Calu3 (cell line): ENCODE measurements at places on chromosomes 6 and 20.

- no peak for DNase-seq
These were observed 27.9 kb upstream of the ANKRD60 start for GRCh38 chr20:58256307-58256706.

DNA sequence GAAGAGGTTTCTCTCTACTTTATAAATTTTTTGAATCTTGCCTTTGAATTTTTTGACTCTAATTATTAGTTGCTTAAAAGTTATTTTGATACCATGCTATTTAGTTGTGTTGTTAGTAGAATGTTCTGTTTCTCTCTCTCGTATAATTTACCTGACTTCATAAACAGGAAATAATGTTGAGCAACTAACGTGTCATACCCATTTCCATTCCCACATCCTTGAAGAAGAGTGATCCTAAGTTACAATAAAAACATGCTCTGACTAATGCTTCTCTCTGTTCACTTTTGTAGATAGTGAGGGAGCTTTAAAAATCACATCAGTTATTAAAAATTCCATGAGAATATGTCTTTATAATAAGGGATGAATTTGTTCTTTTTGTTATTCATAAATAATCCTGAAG lies 69.7 kb downstream of the SAMD5 start:
- DNase-seq: no peak

GRCh38 chr6:61833176-61833755 lies 452.8 kb downstream of the KHDRBS2 start:
- no peak for DNase-seq

- DNase-seq: no peak
These were observed 137.7 kb downstream of the INSM1 start for GRCh38 chr20:20505554-20505953.

DNA sequence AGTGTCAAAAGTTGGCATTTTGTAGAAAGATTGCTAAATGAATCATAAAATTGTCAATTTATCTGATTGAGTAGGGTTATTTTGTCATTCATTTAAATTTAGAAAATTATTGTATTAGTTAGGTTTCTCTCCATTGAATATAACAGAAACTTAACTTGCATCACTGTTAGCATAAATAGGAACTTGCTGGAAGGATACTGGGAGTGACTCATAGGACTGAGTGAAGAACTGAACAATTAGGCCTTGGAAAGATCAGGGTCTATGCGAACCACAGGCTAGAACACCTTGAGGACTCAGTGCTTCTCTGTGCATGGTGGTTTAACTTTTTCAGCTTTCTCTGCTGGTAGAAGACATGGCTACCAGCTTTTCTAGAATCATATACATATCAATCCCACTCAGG lies 67.7 kb upstream of the IFNGR1 start:
- no peak for DNase-seq

GRCh38 chr20:32031007-32031958 lies 20.8 kb upstream of the HCK start:
- peak; percentile 90 for DNase-seq

- no peak for DNase-seq
These were observed 125.2 kb upstream of the EYA4 start for GRCh38 chr6:133115946-133116345.

DNA sequence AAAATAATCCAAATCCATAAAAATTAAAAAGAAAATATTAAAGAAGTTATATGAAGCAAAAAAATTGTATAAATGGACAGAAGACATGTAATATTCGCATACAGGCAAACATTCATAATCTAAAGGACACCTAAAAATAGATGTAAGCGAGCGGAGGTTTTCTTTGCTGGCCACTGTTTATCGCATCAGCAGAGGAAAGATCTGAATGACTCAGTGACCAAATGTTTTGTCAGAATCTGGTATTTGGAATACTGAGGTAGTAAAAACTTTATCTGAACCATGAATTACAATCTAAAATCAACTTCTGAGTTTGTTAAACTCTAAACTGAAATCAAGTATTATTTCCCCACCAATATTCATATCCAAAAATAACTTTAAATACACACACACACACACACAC lies 7.8 kb downstream of the TSPYL4 start:
- DNase-seq: no peak

GRCh38 chr6:127343809-127344659 lies 625 bp upstream of the ECHDC1 start:
- DNase-seq: no peak

DNA sequence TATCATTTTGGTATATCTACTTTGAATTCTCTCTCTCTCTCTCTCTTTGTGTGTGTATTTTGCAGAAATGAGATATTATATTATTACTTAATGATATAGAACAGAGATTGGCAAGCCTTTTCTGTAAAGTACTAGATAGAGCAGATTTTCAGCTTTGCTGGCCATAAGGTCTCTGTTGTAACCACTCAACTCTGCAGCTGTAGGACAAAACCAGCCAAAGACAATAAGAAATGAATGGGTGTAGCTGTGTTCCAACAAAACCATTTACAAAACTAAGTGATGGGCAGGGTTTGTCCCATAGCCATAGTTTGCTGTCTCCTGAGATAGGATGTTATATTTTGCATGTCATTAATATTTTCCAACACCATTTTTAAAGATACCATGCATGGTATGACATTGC lies 91.2 kb upstream of the TSHZ2 start:
- no peak for DNase-seq

DNA sequence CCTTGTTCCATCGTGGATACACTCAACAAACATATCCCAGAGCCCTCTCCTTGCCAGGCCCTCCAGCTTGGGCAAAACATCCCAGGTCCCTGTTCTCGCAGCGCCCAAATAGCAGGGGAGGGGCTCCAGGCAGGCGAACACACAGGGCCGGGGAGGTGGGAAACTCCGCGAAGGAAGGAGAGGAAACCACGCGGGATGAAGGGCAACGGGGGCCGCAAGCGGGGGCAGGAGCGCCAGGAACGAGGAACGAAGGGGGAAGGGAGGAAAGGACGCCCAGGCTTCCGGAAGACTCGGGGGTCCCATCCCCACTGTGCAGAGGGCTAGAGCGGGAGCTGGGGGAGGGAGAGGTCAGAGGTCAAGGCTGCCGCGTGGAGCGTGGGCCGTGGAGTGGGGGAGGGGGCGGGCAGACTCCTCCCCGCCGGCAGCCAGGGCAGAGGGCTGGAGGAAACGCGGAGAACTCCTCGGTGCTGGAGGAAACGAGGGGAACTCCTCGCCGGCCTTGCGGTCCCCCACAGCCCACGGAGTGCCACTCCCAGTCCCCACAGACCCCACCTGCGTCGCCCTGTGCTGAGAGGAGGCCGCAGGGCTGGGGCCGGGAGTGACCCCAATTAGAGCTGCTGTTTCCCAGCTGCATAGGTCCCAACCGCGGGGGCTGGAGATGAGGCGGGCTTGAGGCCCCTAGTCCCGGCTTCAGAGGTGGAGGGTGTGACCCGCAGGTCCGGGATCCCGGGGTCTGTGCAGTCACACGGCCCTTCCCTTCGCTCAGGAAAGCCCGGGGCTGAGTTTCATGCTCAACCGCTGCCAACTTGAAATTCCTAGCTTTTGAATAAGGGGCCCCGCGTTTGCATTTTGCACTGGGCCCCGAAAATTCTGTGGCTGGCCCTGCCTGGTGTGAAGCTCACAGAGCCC lies 1.2 kb upstream of the RBM38 start:
- DNase-seq: no peak

- no peak for DNase-seq
These were observed 45.6 kb upstream of the MOXD1 start for GRCh38 chr6:132446855-132447241.

GRCh38 chr20:46006964-46007363 lies 1.7 kb upstream of the MMP9 start:
- DNase-seq: no peak

DNA sequence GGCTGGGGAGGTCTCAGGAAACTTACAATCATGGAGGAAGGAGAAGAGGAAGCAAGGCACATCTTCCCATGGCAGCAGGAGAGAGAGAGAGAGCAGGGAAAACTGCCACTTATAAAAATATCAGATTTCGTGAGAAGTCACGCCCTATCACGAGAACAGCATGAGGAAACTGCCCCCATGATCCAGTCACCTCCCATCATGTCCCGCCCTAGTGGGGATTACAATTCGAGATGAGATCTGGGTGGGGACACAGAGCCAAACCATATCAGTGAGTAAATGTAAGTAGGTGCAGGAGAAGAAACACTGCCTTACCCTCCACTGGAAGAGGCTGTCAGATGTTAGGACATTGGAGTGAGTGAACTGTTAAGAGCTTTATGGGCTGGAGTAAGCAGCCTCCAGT lies 270.4 kb downstream of the TFAP2C start:
- no peak for DNase-seq

DNA sequence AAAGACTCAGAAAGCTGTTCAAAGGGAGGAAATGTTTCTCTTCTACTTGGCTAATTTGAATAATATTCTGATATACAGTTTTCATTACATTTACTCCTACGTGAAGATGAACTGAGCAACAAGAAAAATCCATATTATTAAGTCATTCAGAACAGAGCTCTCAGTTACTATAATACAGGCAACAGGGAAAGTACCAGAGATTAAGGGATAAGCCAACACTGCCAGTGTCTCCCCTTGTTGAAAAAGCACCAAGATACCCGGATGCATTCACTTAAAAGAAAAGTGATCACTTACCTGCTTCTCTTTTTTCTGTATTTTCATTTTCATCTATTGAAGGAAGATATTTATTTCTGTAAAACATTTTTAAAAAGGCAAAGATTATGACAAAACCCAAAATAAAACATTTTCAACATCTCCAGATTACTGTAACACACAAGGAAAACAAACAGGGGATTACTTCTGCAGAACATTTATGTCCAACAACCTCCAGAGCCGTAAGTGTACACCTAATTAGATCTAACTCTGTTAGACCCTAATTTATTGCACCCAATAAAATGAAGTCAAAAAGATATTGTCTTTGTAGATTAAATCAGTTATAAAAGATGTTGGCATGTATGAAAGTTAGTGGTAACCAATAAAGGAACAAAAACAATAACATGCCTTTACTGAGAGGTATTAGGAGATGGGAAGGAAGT lies 67.0 kb downstream of the CHD6 start:
- no peak for DNase-seq

GRCh38 chr20:23161968-23162696 lies 76.0 kb upstream of the CD93 start:
- peak; percentile 15 for DNase-seq

- peak; percentile 17 for DNase-seq
These were observed 104.3 kb downstream of the RNF144B start for GRCh38 chr6:18491308-18492045.
